Inflammatory macrophage treated with lipopolysaccharide for 1 hour (primary cell): ENCODE measurements at places on chromosomes 6 and 20.

DNA sequence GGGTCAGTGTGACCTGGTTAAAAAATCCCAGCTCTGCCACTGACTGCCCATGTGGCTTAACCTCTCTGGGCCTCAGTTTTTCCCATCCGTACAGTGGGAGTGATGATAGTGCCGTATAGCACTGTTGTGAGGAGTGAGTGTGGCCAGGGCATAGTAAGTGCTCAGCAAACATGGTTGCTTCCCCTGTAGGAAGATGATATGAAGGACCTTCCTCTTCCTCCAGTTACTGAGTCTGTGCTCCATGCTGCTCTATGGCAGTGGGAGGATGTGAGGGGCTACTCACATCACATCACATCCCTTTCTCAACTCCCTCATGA, 13.1 kb downstream of the C6orf132 start:
- no peak for DNase-seq

DNA sequence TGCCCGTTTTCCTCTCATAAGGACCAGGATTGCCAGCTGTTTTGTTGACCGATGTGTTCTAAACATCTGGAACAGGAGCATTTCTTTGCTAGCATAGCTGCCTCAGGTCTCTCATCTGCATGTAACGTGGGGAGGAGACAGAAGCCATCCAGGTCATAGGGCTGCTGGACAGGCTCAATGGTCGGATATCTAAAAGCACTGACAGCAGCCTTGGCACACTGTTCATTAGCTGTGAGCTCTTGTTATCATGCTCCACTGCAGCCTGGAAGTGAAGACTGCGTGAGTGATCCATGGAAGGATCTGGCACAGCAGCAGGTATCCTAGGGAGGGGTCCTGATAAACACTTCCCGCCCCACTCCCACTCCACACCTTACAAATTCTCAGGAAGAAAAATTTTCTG, 175.3 kb downstream of the LRFN2 start:
- no peak for DNase-seq

GRCh38 chr20:55239269-55239668, 763.9 kb downstream of the DOK5 start:
- DNase-seq, result no peak

GRCh38 chr6:11219400-11219834, 13.1 kb downstream of the NEDD9 start:
- no peak for DNase-seq

GRCh38 chr20:14951105-14951504, 613.7 kb upstream of the FLRT3 start:
- DNase-seq, result no peak

DNA sequence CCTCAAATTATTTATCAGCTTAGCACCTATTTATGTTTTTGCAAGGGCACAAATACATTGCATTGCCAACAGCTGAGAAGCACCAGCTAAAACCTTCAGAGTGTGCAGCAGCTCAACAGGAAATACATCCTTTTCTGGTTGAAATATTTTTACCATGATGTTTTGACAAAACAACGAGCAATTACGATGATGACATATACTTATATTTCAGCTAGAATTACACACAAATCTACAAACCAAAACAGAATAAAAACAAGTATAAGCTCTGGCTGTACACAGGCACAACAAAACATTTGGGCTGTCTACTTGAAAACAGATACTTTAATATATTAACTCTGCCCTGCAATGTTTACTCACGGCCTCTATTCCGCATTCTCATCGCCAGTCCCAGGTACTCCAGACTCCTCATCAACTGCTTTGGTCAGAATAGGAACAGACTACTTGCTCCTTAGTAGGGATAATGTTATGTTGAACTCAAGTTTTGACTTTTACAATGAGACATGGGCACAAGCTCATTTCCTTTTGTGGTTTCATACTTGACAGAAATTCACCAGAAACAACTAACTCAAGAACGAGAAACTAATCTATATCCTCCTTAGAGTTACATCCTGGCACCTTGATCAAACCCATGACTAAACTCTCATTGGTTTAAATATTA, 377.6 kb downstream of the ESR1 start:
- no peak for DNase-seq

GRCh38 chr20:24489631-24490260, 20.3 kb downstream of the SYNDIG1 start:
- no peak for DNase-seq

GRCh38 chr6:166601956-166602355, 15.5 kb upstream of the RAMACL start:
- DNase-seq, result no peak

GRCh38 chr6:167136376-167136775, 13.5 kb downstream of the CCR6 start:
- DNase-seq, result no peak

- no peak for DNase-seq
These were observed 220.4 kb upstream of the RIMS1 start for GRCh38 chr6:71665931-71666330.

- DNase-seq, result no peak
These were observed 103.9 kb downstream of the ESR1 start for GRCh38 chr6:151911401-151911800.

GRCh38 chr6:42598300-42598699, 34.5 kb downstream of the UBR2 start:
- DNase-seq, result no peak

DNA sequence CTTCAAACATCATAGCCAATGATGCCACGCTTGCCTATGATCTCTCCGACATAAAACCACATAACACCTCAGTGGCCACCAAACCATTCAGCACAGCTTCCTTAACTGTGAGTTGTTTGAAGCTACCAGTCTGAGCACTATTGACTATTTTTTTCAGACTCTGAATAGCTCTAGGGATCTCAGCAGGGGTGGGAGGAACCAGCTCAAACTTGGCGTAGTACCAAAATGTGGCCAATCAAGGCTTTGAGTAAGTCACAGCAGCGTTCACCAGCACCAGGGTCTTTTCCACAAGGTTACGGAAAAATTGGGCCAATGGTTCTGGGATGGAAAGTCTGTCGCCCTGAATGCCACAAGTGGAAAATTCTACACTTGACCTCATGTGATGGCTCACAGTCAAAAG, 70.6 kb downstream of the SMPDL3A start:
- DNase-seq, result no peak

GRCh38 chr6:155740781-155741399, 285.3 kb upstream of the NOX3 start:
- no peak for DNase-seq

DNA sequence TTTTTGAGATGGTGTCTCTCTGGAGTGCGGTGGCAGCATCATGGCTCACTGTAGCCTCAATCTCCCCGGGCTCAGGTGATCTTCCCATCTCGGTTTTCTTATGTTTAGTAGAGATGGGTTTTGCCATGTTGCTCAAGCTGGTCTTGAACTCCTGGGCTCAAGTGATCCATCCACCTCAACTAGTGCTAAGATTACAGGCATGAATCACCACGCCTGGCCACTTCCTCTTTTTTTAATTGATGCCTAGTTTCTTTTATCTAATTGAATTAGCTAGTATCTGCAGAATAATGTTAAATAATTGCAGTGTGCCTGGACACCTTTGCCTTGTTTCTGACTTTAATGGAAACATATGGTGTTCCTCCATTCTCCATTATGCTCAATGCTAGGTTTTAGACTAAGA, 38.4 kb upstream of the SLC22A16 start:
- no peak for DNase-seq

DNA sequence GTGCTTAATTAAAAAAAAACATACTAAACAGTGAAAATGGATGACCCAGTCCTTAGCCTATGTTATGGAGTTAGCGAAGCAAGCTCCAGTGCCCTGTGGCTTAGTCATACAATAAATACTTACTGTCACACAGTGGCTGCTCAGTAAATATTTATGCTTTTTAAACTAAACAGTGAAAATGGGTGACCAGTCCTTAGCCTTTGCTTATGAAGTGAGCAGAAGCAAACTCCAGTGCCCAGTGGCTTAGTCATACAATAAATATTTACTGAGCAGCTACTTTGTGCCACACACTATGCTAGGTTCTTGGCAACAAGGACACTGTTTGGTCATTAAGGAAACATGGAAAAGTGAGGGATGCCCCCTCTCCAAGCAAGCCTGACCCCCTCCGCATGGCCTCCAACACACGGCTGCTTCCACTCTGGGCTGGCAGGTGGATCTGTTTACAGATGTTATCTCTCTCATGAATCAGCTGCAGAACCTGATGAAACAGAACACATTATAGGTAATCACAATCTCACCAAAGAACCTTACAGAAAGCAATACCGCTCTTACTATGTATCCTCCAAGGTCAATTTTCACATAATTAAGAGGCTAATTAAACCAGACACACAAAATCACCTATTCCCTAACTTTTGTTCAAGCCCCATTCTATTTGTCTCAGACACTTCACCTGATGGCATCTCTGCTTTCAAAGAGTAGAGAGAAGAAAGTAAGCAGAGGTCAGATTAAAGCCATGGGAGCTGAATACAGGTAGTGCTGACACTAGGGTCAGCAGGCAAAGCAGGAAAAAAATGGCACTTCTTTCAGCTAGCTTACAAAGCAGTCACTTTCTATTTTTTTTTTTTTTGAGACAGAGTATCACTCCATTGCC, 27.3 kb downstream of the CDK5RAP1 start:
- DNase-seq, result no peak

- DNase-seq, result no peak
These were observed 374.8 kb upstream of the CDH4 start for GRCh38 chr20:60877071-60877857.

GRCh38 chr20:21101932-21102575, 4.1 kb downstream of the LINC00237 start:
- DNase-seq, result no peak

DNA sequence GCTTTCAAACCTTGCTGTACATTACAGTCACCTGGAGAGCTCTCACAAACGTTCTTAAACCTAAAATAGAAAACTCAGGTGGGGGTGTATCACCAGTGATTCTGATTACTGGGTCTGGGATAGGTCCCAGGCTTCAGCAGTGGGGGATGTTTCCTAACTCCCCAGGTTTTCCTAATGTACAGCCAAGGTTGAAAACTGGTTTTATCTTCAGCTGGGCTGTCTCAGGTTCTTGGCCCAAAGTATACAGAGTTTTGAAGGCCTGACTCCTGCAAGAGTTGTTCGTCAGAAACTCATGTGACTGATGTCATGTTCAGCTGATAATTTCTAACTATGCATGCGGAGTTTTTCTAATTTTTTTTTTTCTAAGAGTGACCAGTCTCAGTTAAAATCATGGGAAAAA, 9.8 kb downstream of the SYCP2L start:
- DNase-seq, result no peak

- DNase-seq, result no peak
These were observed 39.4 kb upstream of the MRPS10 start for GRCh38 chr6:42257063-42257462.

GRCh38 chr20:48794816-48795457, 32.9 kb downstream of the PREX1 start:
- DNase-seq, result peak; percentile 70

DNA sequence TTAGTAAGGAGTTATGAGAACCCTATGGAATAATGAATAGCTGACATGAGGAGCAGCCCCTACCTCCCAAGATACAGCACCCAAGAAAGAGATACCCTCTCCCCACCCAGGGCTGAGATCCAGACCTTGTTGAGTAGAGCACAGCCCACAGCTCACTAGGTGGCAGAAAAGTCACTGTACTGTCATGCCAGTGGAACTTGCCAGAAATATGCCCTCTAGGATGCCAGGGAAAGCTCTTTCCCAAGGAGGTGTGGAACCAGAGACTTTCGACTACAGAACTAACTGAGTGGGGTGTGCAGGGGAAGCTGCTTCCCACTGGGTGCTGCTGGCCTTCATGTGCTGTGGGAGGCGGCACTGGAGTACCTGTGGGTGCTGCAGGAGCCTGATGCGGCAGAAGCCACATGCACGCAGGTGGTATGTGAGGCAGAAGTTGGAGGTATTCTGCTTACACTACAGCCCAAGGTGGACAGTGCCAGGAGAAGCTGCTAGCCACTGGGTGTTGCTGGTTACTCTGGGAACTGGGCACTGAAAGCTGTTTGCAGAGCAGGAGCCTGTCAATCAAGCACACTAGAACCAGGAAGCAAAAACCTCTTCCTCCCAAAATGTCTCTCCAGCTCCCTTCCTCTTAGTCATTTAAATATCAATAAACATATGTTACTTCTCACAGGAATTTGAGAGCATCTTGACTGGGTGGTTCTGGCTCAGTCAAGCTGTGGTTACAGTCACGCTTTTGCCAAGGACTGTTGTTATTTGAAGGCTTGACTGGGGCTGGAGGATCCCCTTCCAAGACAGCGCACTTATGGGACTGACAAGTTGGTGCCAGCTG, 17.8 kb downstream of the ARMC12 start:
- DNase-seq, result no peak

- peak; percentile 35 for DNase-seq
These were observed 78.8 kb upstream of the DEFB112 start for GRCh38 chr6:50128420-50129005.

DNA sequence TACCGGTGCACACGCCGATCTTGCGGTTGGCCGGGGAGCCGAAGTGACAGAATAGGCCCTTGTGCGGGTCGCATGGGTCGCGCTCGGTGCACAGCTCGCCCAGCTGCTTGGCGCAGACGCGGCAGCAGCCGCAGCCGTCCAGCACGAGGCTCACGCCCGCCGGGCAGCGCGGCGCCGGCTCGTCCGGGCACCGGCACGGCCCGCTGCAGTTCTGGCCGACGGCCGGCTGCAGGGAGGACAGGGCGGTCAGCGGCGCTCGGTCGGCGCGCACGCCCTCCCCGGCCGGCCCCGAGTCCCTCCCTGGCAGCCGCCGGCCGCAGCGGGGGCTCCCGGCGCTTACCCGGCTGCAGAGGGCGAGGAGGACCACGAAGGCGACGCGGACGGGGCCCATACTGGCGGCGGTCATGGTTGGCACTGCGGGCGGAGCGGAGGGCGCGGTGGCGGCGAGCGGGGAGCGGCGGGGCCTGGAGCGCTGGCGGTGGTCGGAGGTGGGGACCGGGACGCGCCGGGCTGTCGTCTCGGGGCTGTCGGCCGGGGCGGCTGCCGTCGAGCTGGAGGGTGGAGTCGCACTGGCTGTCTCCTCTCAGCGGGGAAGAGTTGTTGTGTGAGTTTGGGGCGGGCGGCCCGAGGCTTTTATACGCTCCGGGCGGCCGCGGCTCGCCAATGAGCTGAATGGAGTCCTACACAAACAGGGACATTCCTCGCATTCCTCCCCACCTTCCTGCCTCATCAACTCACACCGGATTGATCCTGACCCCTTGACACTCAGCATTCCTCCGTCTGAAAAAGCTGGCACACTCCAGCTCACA, at the start of gene CCN2:
TSS of gene CCN2 (minus strand) at position 606 of the 809 bp plus-strand sequence. CDS start at position 406, 200 bp downstream.
- DNase-seq, result no peak

- DNase-seq, result no peak
These were observed 18.6 kb downstream of the COL11A2 start for GRCh38 chr6:33173535-33174180.

GRCh38 chr6:143700684-143701348, 23.1 kb downstream of the PHACTR2 start:
- DNase-seq, result no peak

- DNase-seq, result no peak
These were observed 970.1 kb upstream of the ADGRB3 start for GRCh38 chr6:67664942-67665341.

- DNase-seq, result no peak
These were observed 11.9 kb downstream of the CDH4 start for GRCh38 chr20:61263938-61264337.
